Right atrium auricular region (tissue), 2 donors: ENCODE measurements at places on chromosomes 3 and 15. TPM values are rescaled to one million over a fixed set of nuclear protein-coding genes. Genes with fewer than 3 reads are reported as not detected.

Gene HRH1
- 1.6 TPM for total RNA-seq

Gene SLC2A2
- not detected for total RNA-seq

Gene SCG3
- not detected for total RNA-seq

Gene CCDC39
- not detected for total RNA-seq
